ENCODE measurements at places on chromosomes 1 and 21.

DNA sequence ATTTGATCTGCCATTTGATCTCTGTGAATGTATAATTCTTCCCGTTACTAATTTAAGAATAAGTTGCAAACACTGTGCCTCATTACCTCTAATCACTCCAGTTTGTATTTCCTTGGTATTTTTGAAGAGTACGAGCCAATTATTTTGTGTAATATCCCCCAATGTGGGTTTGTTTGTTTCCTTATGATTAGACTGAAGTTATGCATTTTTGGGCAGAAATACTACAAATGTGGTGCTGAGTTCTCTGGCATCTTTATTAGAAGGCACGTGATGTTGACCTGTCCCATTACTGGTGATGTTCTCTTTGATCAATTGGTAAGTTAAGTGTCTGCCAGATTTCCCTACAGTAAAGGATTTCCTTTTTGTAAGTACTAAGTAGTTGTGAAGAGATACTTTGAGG is 10.3 kb downstream of the MIXL1 start:
- no peak for DNase-seq

DNA sequence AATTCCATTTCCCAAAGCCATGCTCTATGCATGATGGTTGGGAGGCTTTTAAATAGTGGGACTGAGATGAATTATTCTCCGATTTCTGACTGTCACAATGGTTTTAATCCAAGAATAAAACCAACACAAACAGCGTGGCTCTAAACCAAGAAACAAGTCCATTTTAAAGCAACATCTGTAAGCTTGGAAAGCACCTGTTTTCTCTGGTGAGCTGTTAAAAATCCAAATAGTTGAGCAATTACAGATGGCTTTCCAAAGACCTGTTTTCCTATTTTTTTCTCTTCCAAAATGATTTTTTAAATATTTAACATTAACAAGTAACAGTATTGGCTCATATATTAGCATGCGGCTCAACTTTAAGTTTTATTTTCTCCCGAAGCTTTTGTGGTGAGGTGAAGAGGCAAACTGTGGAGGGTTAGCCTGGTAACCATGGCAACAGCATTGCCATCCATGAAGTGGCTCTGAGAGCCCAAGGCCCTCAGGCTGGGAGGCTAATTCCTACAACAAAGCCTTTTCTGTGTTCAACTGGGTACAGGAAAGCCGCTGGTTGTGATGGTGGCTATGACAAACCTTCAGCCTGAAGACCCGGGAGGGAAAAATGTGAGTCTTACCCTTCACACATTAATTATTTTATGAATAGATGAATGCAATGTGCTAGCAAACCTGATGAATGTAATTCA is 56.7 kb upstream of the B3GALT5 start:
- DNase-seq, result no peak

DNA sequence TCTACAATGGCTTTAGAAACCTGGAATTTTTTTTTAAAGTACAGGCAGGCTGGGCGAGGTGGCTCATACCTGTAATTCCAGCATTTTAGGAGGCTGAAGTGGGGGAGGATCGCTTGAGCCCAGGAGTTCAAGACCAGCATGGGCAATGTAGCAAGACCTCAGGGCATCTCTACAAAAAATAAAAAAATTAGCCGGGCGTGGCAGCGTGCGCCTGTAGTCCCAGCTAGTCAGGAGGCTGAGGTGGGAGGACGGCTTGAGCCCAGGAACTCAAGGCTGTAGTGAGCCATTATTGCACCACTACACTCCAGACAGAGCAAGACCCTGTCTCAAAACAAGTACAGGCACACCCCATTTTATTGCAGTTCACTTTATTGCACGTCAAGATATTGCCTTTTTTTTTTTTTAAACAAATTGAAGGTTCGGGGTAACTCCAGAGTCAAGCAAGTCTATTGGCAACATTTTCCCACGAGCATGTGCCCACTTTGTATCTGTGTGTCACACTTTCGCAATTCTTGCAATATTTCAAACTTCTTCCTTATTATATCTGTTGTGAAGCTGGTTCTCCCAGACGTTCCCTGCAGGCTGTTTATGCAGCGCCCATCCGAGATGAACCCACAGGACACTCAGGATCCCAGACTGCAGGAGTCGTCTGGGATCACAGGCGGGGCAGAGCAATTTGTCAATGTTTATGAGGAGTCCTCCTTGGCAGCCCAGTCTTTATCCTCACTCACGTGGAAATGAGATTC is 4.7 kb downstream of the HES2 start:
- no peak for DNase-seq

DNA sequence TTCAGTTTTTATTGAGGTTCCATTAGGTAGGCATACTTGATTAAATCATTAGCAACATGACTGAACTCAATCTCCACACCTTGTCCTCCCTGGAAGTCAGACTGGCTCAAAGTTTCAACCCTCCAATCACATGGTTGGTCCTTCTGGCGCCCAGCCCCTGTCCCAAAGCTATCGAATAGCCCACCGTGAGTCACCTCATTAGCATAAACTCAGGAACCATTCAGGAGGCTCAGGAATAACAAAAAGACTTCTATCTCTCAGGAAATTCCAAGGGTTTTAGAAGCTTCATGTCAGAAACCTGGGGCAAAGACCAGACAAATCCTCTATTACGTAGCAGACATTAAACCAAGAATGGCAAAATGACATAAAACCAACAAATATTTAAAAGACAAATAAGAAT is 78.6 kb downstream of the RGS2 start:
- no peak for DNase-seq

GRCh38 chr21:46636181-46636512 is 673 bp downstream of the PRMT2 start:
- DNase-seq, result no peak

DNA sequence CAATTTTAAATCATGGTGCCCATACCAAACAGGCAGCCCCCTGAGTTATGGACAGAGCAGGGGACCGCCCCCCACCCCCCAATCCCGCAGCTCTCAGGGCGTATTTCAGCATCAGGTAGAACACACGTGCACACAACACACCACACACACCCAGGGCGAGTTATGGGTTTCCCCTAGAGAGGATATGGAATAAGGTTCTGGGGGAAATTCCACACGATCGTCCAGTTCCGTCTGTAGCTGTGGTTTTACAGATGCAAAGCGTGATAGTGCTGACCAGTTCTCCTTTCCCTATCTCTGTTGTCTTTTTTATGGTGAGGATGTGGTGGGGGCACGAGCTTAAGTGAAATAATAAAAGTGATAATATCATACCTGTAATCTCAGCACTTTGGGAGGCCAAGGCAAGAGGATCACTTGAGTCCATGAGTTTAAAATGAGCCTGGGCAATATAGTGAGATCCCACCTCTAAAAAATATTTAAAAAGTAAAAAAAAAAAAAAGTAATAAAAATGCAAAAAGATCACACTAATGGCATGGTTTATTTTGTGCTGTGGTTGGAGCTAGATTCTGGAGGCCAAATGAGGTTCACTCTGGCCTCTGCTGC is 25.1 kb downstream of the C2CD2 start:
- no peak for DNase-seq

- no peak for DNase-seq
These were observed 28.5 kb downstream of the ECE1 start for GRCh38 chr1:21261551-21262292.

GRCh38 chr1:6028042-6028850 is 17.4 kb upstream of the KCNAB2 start:
- DNase-seq, result no peak

GRCh38 chr21:28773036-28773435 is 219.6 kb downstream of the LTN1 start:
- DNase-seq, result no peak

- DNase-seq, result no peak
These were observed 8.7 kb downstream of the CAPN2 start for GRCh38 chr1:223720971-223721591.

- no peak for DNase-seq
These were observed 74.6 kb downstream of the MAN1C1 start for GRCh38 chr1:25691211-25691610.
